ENCODE measurements at places on chromosomes 12 and 14.
A peak's percentile ranks its signal among the peaks of the same experiment; 100 is the strongest.

DNA sequence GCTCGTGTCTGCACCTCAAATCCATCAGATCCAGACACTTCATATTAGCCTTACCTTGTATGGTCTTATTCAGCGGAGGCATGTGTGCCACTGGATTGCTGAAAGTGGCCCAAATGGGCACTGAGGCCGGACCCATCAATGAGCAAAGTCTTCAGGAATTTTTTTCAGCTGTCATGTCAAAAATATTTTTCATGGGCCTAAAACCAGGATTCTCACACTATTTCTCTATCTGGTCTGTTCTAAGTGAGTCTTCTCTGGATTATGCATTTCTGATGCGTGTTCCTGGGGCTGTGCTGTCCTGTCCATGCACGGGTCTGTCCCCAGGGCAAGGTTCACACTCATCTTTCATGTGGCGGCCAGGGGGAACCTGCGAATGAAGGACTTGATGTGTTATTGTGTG lies 94.6 kb downstream of the KCNA5 start:
- DNase-seq, result no peak
- H3K36me3 ChIP-seq, result no peaks in the 10 kb centered on the region
- no peak overlapping the region for H3K27ac ChIP-seq
- H3K27me3 ChIP-seq, result no peaks in the 10 kb centered on the region
- H3K4me3 ChIP-seq, result no peak overlapping the region
- H3K4me1 ChIP-seq, result no peaks in the 10 kb centered on the region

DNA sequence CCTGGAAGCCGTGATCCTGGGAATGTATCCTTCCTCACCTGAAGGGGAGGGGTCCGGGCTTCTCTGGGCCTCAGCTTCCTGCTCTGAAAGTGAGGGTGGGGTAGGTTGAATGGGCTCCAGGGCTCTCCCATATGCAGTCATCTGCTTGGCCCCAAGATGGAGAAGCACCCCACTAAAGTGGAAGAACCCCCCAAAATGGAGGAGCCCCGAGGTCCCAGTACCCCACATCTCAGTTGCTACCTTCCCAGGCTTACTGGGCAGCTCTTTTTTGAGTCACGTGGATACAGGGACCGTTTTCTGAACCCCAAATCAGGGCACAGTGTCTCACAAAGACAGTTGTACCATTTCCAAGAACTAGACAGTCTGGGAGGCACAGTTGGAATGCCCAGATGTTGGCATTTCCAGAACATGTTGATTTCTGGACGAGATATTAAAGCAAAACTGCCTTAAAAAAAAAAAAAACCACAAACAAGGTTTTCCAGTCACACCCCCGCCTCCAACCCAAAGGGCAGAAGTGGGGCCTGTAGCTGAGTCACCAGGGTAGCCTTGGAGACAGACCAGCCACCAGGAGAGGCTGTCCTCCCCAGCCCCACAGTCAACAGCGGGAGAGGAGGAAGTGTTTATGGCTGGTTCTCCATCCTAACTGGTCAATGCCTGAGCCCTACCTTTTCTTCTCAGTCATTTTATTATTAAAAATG lies 12.1 kb downstream of the VASH1 start:
- H3K27ac ChIP-seq, result peak overlapping the region; percentile 11
- H3K4me3 ChIP-seq, result no peak overlapping the region

- H3K36me3 ChIP-seq, result no peaks in the 10 kb centered on the region
- DNase-seq, result no peak
- H3K4me3 ChIP-seq, result no peak overlapping the region
- H3K27ac ChIP-seq, result no peak overlapping the region
- H3K27me3 ChIP-seq, result no peaks in the 10 kb centered on the region
- H3K4me1 ChIP-seq, result peaks cover 6% of the 10 kb centered on the region
Measured at GRCh38 chr14:51513281-51513680, 138.4 kb upstream of the FRMD6 start.

DNA sequence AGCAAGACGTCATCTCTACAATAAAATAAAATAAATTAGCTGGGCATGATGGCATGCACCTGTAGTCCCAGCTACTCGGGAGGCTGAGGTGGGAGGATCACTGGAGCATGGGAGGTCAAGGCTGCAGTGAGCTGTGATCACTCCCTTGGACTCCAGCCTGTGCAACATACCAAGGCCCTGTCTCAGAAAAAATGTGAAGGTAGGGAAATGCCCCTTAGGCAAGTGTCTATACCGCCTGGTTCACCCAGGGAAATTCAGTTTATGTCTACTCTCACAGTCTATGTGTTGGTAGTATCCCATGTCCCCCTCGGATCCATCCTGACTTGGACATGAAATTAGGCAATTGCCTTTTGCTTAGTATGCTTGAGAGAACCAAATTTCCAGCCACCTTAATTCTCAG lies 88.4 kb upstream of the TMEM132C start:
- no peaks in the 10 kb centered on the region for H3K27me3 ChIP-seq
- H3K36me3 ChIP-seq, result no peaks in the 10 kb centered on the region
- no peak overlapping the region for H3K27ac ChIP-seq
- DNase-seq, result no peak

DNA sequence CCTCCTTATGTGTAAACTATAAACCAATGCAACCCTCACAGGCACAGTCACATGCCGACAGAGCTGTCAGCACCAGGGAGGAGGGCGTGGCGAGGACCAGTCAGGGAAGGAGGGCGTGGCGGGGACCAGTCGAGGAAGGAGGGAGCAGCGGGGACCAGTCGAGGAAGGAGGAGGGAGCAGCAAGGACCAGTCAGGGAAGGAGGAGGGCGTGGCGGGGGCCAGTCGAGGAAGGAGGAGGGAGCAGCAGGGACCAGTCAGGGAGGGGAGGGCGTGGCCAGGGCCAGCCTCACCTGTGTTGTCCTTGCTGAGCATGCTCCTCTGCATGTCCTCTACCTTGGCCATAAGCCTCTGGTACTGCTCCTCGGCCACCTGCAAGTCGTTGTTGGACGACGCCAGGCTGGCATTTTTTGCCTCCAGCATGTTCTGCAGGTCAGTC lies 24.2 kb downstream of the GOLGA3 start:
- H3K36me3 ChIP-seq, result peaks cover 98% of the 10 kb centered on the region
- no peak overlapping the region for H3K4me3 ChIP-seq
- peak; percentile 68 for DNase-seq
- H3K4me1 ChIP-seq, result no peaks in the 10 kb centered on the region
- H3K27me3 ChIP-seq, result no peaks in the 10 kb centered on the region
- no peak overlapping the region for H3K27ac ChIP-seq

- peaks cover 9% of the 10 kb centered on the region for H3K4me1 ChIP-seq
- H3K27me3 ChIP-seq, result no peaks in the 10 kb centered on the region
- H3K36me3 ChIP-seq, result no peaks in the 10 kb centered on the region
- no peak overlapping the region for H3K27ac ChIP-seq
- peak; percentile 16 for DNase-seq
- no peak overlapping the region for H3K4me3 ChIP-seq
Measured at GRCh38 chr14:53470351-53471043, 317.4 kb upstream of the DDHD1 start.

- DNase-seq, result no peak
- no peaks in the 10 kb centered on the region for H3K4me1 ChIP-seq
- H3K36me3 ChIP-seq, result no peaks in the 10 kb centered on the region
- H3K4me3 ChIP-seq, result no peak overlapping the region
- H3K27me3 ChIP-seq, result no peaks in the 10 kb centered on the region
Measured at GRCh38 chr14:98325761-98326160, 946.2 kb downstream of the BCL11B start.

DNA sequence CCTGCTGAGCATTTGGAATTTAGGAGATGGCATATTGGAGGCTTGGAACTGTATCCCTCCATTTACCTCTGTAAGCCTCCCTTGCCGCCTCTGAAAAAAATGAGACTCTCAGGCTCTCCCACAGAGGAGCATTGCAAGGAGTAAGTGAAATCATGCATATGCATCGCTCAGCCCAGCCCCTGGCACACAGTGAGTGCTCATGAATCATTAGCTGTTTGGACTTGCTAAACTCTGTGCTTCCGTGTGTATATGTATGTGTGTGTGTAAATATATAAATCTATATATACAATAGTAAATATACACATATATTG lies 17.1 kb upstream of the TBX3 start:
- H3K27ac ChIP-seq, result no peak overlapping the region
- peaks cover 60% of the 10 kb centered on the region for H3K27me3 ChIP-seq
- DNase-seq, result no peak
- no peaks in the 10 kb centered on the region for H3K36me3 ChIP-seq
- no peak overlapping the region for H3K4me3 ChIP-seq
- H3K4me1 ChIP-seq, result peaks cover 39% of the 10 kb centered on the region

DNA sequence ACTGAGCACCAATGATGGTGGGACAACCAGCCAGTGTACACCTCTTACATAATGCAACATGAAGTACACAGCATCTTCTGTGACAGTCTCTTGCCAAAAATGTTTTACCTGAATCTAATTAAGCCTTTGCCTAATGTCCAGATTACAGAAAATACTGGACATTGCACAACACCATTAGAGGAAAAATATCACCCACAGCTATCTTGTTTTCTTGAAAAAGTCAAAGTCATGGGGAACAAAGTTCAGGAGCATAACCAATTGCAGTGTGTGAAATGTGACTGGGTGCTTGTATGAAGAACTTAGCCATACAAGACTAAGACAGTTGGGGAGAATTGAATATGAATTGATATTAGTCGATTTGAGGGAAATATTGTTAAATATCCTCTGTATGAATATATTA lies 12.1 kb upstream of the ANO6 start:
- H3K27ac ChIP-seq, result no peak overlapping the region
- no peaks in the 10 kb centered on the region for H3K27me3 ChIP-seq
- H3K4me1 ChIP-seq, result no peaks in the 10 kb centered on the region
- no peaks in the 10 kb centered on the region for H3K36me3 ChIP-seq
- DNase-seq, result no peak

GRCh38 chr14:103198131-103199105 lies 75.2 kb downstream of the TNFAIP2 start:
- DNase-seq, result no peak
- H3K4me3 ChIP-seq, result no peak overlapping the region
- no peaks in the 10 kb centered on the region for H3K36me3 ChIP-seq
- H3K4me1 ChIP-seq, result no peaks in the 10 kb centered on the region
- no peaks in the 10 kb centered on the region for H3K27me3 ChIP-seq

DNA sequence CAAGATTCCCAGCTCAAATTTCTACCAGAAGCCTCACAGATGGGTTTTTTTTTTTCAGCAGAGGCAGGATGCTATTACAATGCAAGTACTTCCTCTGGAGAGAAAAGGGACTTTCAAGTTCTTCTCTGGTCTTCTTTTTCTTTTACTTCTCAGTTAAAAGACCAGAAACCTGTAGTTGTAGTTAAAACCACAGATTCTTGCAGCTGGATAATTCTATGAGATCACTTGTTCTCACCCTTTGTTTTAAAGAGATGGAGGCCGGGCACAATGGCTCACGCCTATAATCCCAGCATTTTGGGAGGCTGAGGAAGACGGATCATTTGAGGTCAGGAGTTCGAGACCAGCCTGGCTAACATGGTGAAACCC lies 47.6 kb upstream of the OVCH1 start:
- no peak for DNase-seq
- H3K4me3 ChIP-seq, result no peak overlapping the region
- no peaks in the 10 kb centered on the region for H3K36me3 ChIP-seq
- no peak overlapping the region for H3K27ac ChIP-seq
- no peaks in the 10 kb centered on the region for H3K27me3 ChIP-seq

DNA sequence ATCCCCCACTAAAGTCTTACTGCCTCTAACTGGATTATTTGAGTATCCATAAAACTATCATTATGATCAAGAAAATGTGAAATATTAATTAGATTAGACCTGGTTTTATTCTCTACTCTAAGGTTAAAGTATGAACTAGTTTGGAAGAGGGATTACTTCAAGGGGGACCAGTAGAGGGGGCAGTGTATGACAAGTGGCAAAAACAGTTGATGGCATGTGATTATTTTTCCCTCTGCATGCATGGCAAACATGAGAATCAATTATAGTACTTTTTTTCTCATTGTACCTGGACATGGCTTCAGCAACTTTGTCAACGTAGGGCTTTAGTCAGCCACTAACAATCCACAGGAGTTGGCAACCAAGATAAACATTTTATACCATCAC lies 145.0 kb upstream of the SLC38A2 start:
- H3K4me3 ChIP-seq, result no peak overlapping the region
- DNase-seq, result no peak
- peaks cover 32% of the 10 kb centered on the region for H3K4me1 ChIP-seq
- H3K36me3 ChIP-seq, result no peaks in the 10 kb centered on the region
- H3K27me3 ChIP-seq, result no peaks in the 10 kb centered on the region
- H3K27ac ChIP-seq, result no peak overlapping the region

DNA sequence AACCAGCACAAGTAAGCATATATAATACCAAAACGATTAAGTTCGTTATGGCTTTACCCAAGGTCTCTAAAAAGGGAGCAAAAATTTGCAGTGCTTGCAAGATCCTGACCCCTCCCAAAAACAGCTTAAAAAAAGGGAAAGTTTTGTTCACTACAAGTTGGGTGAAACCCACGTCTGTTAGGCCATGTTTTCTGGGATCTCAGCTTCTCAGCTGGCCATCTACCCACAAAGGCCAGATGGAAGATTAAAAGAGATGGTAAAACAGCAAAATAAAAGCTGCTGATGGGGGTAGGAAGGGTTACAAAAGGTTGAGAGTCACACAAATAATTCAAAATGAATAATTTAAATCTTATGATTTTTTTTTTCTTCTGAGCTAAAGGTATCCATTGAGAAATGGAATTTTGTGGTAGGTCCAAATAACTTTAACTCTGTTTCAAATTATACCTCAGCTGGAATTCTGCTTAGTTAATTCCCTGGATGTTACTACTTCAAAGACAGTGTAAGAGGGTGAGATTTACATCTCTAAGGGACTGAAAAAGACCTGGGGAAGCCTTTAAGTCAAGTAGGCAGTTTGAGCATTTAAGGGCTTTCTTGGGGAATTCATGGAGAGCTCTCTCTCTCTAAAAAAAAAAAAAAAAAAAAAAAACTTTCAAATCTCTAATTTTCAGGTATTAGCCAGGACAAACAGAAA lies 185.6 kb upstream of the NAV3 start:
- no peaks in the 10 kb centered on the region for H3K27me3 ChIP-seq
- no peak for DNase-seq
- H3K27ac ChIP-seq, result no peak overlapping the region
- H3K36me3 ChIP-seq, result no peaks in the 10 kb centered on the region

- no peak overlapping the region for H3K4me3 ChIP-seq
- H3K4me1 ChIP-seq, result no peaks in the 10 kb centered on the region
- H3K36me3 ChIP-seq, result no peaks in the 10 kb centered on the region
- H3K27ac ChIP-seq, result no peak overlapping the region
- H3K27me3 ChIP-seq, result no peaks in the 10 kb centered on the region
Measured at GRCh38 chr12:69457433-69457832, 12.8 kb upstream of the FRS2 start.

GRCh38 chr12:2297004-2297403 lies 244.2 kb downstream of the CACNA1C start:
- no peak for DNase-seq
- peaks cover 8% of the 10 kb centered on the region for H3K4me1 ChIP-seq
- H3K4me3 ChIP-seq, result no peak overlapping the region
- H3K36me3 ChIP-seq, result no peaks in the 10 kb centered on the region
- H3K27me3 ChIP-seq, result no peaks in the 10 kb centered on the region

- H3K4me1 ChIP-seq, result peaks cover 41% of the 10 kb centered on the region
- DNase-seq, result no peak
- no peak overlapping the region for H3K4me3 ChIP-seq
- H3K27ac ChIP-seq, result peak overlapping the region; percentile 74
Measured at GRCh38 chr12:89451841-89452251, 72.8 kb downstream of the GALNT4 start.

DNA sequence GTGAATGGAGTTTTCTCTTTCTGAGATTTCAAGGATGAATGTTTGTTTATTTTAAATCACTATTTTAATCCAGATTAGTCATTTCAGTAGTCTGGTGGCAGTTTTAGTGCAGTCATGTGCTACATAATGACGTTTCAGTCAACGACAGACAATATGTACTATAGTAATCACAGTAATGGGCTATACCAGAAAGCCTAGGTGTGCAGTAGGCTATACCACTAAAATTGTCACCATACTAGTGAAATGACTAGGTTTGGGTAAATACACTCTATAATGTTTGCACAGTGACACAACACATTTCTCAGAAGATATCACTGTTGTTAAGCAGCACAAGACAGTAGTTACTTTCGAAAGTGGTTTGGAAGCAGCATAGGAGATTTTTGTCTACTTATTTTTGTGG lies 203.1 kb downstream of the ETNK1 start:
- no peak for DNase-seq
- no peak overlapping the region for H3K4me3 ChIP-seq
- H3K4me1 ChIP-seq, result no peaks in the 10 kb centered on the region
